Sigmoid colon (tissue), 7 donors: ENCODE measurements at places on chromosomes 13 and 19. TPM values are rescaled to one million over a fixed set of nuclear protein-coding genes. Genes with fewer than 3 reads are reported as not detected.

The RAX2 gene
- not detected for total RNA-seq

The PRRG2 gene
- total RNA-seq: 0.71 TPM

The ZNF93 gene
- 14.4 TPM for total RNA-seq

The CDC42EP5 gene
- total RNA-seq: 12.1 TPM

The LILRA1 gene
- 0.71 TPM for total RNA-seq

The LINGO3 gene
- total RNA-seq: not detected

The ZNF112 gene
- total RNA-seq: 4.6 TPM

The JSRP1 gene
- not detected for total RNA-seq

The IGFL2 gene
- total RNA-seq: not detected

The TNFSF13B gene
- 3.9 TPM for total RNA-seq

The FBXO27 gene
- total RNA-seq: 3.0 TPM

The SIAH3 gene
- total RNA-seq: not detected

The ZIK1 gene
- total RNA-seq: 5.4 TPM

The OR7D2 gene
- not detected for total RNA-seq

The C19orf81 gene
- total RNA-seq: not detected

The LILRB5 gene
- 23.5 TPM for total RNA-seq

The CACNG6 gene
- total RNA-seq: not detected

The ATP8A2 gene
- 1.2 TPM for total RNA-seq

The CADM4 gene
- 16.4 TPM for total RNA-seq

The CGB5 gene
- total RNA-seq: not detected

The AMER2 gene
- 0.49 TPM for total RNA-seq

The ZNF665 gene
- total RNA-seq: 6.2 TPM

The SYDE1 gene
- total RNA-seq: 29.6 TPM

The CBY2 gene
- total RNA-seq: not detected

The ZNF799 gene
- 7.4 TPM for total RNA-seq

The N4BP2L1 gene
- total RNA-seq: 22.1 TPM

The MISP3 gene
- 1.8 TPM for total RNA-seq

The HIPK4 gene
- not detected for total RNA-seq

The CCNA1 gene
- 0.55 TPM for total RNA-seq

The URAD gene
- total RNA-seq: not detected

The KMT5C gene
- 10.2 TPM for total RNA-seq

The GPR4 gene
- 0.55 TPM for total RNA-seq

The AKT2 gene
- 57.4 TPM for total RNA-seq

The MAP4K1 gene
- 1.2 TPM for total RNA-seq

The KRTDAP gene
- not detected for total RNA-seq

The ABHD13 gene
- 15.3 TPM for total RNA-seq

The SHISA2 gene
- total RNA-seq: not detected

The ZNF560 gene
- not detected for total RNA-seq

The FBXO17 gene
- total RNA-seq: 20.3 TPM

The TMEM221 gene
- total RNA-seq: 0.36 TPM

The GGN gene
- not detected for total RNA-seq

The MAST1 gene
- 0.71 TPM for total RNA-seq

The CPB2 gene
- not detected for total RNA-seq

The ZNF506 gene
- 27.6 TPM for total RNA-seq

The ALG5 gene
- 36.0 TPM for total RNA-seq

The ZNF181 gene
- 49.5 TPM for total RNA-seq

The ZNF555 gene
- total RNA-seq: 4.3 TPM
